Liver (tissue), 10 donors: ENCODE measurements at places on chromosomes 2 and 18. TPM values are rescaled to one million over a fixed set of nuclear protein-coding genes. Genes with fewer than 3 reads are reported as not detected.

GRCh38 chr2:120503793-120504571, 158.0 kb downstream of the INHBB start:
- H3K27me3 ChIP-seq: no peaks in the 10 kb centered on the region
- no peak overlapping the region for H3K4me3 ChIP-seq
- no peaks in the 10 kb centered on the region for H3K36me3 ChIP-seq
- H3K4me1 ChIP-seq: peaks cover 17% of the 10 kb centered on the region
- H3K27ac ChIP-seq: peak overlapping the region; percentile 90

- no peaks in the 10 kb centered on the region for H3K4me1 ChIP-seq
- no peaks in the 10 kb centered on the region for H3K36me3 ChIP-seq
- no peak for DNase-seq
- no peak overlapping the region for H3K4me3 ChIP-seq
- H3K27ac ChIP-seq: no peak overlapping the region
- H3K27me3 ChIP-seq: no peaks in the 10 kb centered on the region
Measured at GRCh38 chr18:57995331-57995730, 48.7 kb upstream of the NEDD4L start.

The HOXD8 gene
- 0.19 TPM for total RNA-seq

The RIT2 gene
- total RNA-seq: not detected

The KIAA2012 gene
- total RNA-seq: 0.50 TPM
